ENCODE measurements at places on chromosomes 5 and 9.

DNA sequence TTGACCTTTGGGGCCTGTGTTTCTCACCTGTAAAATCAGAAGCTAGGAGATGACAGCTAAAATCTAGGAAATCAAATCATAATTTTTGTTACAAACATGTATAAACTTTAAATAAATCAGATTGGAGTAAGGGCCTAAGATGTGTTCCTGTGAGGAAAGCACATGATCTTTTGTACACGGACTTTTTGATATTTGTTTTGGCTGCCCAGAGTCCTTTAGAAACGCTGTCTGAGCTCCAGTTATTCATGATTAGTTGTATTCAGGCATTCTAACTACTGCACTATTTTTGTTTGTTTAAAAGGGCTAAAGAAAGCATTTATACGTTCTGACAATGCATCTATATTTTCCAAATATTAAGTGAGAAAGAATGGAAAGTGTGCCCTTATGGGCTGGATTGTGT, 94.8 kb downstream of the HCN1 start:
- DNase-seq = no peak

DNA sequence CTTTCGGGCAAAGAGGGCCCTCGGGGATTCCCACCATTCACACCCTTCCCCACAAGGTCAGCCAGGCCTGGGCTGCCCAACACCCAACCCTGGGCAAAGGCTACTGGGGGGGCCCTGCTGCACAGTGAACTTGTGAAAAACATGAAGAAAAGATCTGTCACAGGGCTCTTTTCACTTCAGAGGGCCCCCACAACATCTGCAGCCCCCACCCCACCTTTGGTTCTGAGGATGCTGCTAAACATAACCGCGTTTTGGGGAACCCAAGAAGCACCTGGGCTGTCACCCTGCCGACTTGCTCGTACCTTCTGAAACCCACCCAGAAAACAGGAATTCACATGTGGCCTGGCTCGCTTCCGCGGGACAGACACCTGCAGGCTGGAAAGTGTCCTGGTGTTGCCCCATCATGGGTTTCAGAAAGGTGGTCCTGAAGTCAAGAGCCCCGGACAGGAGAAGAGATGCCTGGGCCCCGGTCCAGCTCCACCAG, 29.3 kb downstream of the B4GALT1 start:
- DNase-seq = no peak

GRCh38 chr5:78679905-78680304, 31.3 kb upstream of the LHFPL2 start:
- DNase-seq = no peak

DNA sequence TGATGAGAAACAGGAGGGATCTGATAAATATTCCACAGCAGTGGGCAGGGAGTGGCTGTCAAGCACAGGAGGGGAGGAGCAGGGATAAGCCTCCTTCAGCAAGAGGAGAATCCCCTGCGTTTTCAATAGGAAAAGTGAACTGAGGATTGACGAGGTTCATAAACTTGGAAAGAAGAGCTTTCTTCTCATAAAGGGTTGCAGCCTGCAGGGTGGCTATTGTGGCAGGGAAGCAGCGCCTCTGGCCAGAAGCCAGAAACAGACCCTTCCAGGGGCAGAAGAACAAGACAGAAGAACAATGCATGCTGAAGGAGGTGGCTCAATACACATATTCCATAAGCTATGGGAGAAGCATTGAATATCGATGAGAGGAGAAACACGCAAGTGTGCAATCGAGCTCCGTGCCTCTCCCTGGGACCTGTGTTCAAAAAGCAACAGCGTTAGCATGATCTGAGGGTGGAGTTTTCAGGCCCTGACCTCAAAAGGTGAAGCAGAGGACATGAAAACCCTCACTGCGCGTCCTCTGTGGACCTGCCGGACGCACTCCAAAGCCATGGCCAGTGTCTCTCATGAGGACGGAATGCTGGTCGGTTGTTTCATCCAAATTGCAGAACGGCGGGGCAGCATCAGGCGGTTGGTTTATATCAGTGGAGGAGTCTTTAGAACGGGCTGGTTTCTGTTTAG, 67.6 kb downstream of the ANKRD33B start:
- DNase-seq = no peak

DNA sequence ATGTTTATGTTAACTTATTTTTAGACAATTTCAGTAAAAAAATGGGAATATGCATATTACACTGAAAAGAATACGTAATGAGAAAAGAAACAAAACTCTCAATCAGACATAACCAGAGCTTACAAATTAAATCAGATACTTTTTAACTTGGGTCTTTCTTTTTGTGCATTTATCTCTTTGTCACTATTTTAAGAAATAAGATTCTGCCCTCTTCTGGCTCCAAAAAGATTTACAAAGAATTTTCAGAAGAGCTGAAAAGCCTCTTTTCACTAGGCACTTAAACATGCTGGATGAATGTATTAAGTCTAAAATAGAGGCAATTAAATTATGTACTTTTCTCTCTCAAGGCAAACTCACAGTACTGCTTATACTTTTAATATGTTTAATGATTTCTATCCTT, 55.5 kb downstream of the CEP120 start:
- no peak for DNase-seq

DNA sequence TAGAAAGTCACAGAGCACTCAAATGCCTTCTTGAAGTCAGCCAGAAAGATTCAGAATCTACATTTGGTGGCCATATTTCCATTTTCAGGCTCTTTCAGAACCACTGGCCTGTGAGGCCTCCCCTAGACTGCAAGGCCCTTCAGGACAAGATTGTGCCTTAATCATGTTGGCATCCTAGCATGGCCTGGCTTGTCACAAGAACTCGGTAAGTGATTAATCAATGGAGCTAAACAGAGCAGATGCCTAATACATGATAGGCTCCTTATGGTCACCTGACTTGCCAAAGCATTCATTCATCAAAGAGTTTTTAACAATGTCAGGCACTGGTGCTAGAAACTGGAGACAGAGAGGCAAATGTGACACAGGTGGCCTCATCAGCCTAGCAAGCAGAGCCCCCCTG, 70.3 kb downstream of the PGM5 start:
- DNase-seq = no peak

DNA sequence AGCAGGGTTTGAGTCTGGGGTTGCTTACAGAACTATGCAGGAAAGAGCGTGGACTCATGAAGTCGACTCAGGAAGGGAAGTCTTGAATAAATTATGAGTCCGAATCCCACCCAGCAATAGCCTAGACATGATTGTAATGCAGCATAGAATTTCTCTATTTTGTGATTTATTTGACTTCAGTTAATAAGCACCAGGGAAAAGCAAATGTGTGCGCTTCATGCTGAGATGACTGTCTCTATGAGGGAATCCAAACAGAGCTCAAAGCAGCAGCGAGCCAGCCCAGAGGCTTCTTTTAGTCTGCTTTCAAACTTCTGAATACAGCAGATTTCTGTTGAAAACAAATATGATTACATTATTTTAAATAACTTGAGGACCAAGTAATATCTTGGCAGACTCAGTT, 188.0 kb downstream of the SEMA6A start:
- DNase-seq = no peak

DNA sequence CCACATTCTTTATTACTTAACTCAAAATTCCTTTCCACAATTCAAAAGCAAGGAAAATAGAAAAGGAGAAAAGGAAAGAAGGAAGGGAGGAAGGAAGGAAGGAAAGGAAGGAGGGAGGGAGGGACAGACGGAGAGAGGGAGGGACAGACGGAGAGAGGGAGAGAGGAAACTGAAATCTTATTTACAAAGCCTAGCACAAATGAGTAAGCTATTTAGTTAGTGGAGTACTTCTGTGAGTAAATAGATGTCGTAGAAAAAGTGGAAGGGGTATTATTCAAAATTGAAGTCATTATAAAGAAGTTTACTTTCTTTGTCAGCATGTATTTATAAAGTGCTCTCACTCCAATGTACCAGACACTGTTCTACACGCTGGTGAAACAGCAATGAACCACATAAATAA, 177.9 kb downstream of the CETN3 start:
- DNase-seq = no peak

- no peak for DNase-seq
Measured at GRCh38 chr9:127305838-127306226, 41.3 kb downstream of the GARNL3 start.

DNA sequence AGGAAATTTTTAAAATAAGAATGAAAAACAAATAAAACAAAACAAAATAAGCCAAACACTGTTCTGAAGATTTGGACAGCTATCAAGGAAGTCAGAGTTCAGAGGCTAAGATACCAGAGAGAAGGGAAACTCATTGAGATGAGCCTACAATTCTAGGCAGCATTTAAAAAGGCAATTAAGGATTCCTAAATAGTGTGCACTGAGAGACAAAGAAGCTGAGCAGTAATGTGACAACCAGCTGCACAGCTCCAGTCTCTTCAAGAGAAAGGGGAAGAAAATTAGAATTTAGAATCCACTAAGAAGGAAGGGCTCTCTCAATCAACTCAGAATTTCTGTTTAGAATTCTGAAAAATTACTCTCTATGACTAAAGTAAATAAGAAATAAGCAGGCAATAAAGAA, 246.7 kb upstream of the COX7C start:
- no peak for DNase-seq

DNA sequence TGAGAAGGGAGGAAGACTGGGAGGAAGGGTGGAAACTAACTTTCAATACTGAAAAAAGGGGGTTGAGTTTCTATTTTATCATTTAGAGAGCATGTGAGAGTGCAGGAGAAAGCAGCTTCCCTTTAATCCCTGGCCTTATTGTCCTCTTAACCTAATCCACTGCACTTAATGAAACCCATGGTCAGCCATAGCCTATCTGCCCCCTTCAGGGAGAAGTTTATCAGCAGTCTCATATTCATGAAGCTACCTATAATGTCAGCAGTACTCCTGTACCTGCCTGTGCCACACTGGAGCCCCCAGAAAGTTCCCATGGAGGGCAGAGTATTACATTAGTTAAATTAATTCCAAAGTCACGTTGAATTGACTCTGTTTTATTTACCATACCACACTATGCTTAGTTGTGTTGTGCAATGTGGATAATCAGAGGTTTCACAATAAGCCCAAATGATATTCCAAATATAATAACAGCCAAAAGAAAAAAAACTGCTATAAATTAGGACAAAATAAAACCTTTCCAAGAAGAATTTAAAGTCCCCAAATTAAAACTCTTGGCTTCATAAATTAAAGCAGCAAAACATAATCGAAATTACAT, 62.9 kb downstream of the MUSK start:
- DNase-seq = no peak

DNA sequence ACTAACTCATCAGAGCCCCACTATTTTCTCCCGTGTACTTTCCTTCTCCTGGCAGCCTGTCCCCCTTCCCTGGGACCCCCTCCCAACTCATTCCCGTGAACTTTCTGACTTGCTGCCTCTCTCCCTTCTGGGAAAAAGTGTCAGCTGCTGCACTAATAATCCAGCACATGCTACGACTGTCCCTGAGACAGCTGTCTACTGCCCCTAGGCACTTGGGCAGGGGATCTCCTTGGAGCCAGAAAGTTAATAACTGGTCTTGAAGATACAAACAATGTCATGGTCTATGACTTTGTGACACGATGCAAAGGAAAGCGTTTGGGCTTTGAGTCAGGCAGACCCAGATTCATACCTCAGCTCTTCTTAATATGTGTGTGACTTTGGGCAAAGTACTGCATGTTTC, 10.1 kb upstream of the RNF183 start:
- no peak for DNase-seq

DNA sequence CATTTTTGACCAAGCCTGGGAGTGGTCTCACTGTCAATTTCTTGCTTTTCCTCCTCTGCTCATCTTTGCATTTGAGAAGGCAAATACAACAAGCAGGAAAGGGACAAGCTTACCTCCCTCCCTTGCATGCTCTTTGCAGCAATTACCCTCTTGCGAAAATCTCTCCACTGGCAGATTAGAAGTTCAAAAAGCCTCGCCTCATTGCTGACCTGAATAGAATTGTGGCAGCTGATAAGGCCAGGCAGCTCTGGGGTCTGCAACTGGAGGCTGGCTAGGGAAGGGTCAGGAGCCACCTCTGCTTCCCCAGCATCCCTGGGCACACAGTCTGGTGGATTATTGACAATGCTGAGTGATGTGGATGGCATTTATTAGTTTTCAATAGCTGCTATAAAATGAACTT, 362.3 kb upstream of the KIF2A start:
- no peak for DNase-seq

DNA sequence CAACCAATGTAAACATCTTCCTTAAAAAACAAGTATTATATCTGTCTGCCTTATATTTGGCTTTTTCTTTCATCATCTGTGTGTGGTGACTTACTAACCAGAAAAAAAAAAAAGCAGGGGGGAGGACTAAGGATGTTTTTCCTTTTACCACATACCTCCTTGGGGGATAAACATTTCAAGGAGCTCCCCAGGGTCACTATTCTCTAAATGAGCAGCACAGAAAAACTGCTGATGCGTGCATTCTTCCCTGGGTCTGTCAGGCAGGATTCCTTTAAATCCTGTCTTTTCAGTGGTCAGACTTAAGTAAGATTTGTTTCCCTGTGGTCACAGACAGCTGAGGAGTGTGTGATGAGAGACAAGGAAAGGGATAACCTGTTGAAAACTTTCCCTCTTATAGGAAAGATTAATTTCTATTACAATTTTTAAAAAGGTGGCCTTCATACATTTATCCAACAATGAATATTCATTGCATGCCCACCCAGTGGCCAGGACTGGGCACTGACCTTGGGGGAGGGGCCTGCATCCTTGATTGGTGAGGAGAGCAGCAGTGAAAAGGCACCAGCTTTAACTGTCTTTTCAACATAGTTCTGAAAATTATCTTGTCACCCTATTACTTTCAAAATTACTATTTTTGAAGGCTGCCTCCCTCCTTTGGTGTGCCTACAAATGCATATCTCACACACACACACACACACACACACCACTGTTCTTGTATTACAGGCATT, 123.1 kb downstream of the TLE4 start:
- no peak for DNase-seq

- no peak for DNase-seq
Measured at GRCh38 chr5:57903458-57903857, 420.8 kb upstream of the ACTBL2 start.

GRCh38 chr5:90191352-90192045, 218.1 kb downstream of the CETN3 start:
- DNase-seq = peak; percentile 67

- DNase-seq = no peak
Measured at GRCh38 chr5:6772886-6773285, 59.7 kb downstream of the TENT4A start.

- no peak for DNase-seq
Measured at GRCh38 chr5:69167493-69167855, 524 bp downstream of the CCNB1 start.

DNA sequence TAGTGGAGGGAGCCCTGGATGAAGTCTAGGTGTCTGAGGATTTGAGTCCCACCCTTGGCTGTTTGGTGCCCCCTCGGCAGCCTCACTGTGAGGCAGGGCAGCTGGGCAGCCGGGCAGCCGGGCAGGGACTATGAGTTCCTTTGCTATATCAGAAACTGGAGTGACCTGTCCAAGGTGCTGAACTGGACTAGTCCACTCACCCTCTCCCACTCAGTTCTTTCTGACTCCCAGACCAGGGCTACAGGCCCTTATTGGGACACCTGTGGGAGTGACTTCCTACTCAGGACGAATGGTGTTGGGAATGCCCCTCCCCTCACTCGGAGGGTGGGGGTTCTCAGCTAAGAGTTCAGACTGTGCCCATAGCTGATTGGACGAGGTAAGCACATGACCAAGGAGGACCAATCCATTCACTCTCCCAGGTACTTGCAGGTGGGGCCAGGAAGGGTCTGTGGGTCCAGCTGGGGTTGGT, 34.1 kb upstream of the RAPGEF1 start:
- DNase-seq = peak; percentile 69
